ENCODE measurements at places on chromosomes 1 and 21. TPM values are rescaled to one million over a fixed set of nuclear protein-coding genes. Genes with fewer than 3 reads are reported as not detected.

- no peaks in the 10 kb centered on the region for H3K36me3 ChIP-seq
- H3K4me1 ChIP-seq = peaks cover 24% of the 10 kb centered on the region
- DNase-seq = no peak
- H3K27ac ChIP-seq = no peak overlapping the region
Measured at GRCh38 chr1:31754397-31754796, 9.7 kb downstream of the ADGRB2 start.

DNA sequence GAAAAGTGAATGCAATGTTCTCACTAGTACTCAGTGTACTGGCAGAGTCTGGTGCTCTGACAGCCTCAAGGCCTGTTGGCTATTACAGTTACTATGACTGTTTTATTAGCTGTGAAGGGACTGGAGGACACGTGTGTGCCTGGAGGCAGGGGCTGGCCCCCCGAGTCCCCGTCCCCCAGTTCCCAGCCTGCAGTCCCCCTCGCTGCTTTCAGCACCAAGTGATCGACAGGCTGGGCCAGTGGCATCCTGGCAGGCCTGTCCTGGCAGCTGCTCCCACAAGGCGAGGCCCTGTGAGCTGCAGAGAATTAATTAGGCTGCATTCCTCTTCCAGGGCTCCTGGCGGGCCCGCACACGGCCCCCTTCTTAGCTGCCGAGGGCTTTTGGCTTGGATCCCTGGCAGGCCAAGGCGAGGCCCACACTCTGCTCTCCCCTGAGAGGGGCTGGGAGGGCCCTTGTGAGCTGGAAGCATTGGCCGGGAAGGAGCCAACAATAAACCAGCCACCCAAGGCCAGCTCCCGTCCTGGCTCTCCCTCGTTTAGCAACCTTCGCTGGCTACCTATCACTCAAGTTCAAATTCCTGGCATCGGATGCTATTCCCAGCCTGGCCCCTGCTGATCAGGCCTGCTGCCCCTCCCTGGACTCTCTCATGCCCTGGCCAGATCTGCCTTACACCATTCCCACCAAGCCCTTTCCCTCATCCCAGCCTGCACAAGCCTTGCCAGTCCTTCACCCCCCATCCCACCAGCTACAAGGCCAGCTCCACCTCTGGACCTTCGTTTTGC lies 9.8 kb downstream of the EDN2 start:
- no peak for DNase-seq
- no peaks in the 10 kb centered on the region for H3K27me3 ChIP-seq
- no peak overlapping the region for H3K4me3 ChIP-seq
- H3K27ac ChIP-seq = no peak overlapping the region
- H3K4me1 ChIP-seq = 0 out of 2 replicates have a peak, but pooled peaks cover 5% of the 10 kb centered on the region
- no peaks in the 10 kb centered on the region for H3K36me3 ChIP-seq

The SPRR2G gene
- polyA plus RNA-seq = not detected

The OSCP1 gene
- polyA plus RNA-seq = 3.3 TPM

GRCh38 chr1:109214695-109215623 lies 1.2 kb downstream of the SARS1 start:
- peaks cover 5% of the 10 kb centered on the region for H3K36me3 ChIP-seq
- DNase-seq = no peak
- peaks cover 5% of the 10 kb centered on the region for H3K4me1 ChIP-seq
- no peak overlapping the region for H3K27ac ChIP-seq

GRCh38 chr1:11318982-11319381 lies 46.0 kb downstream of the UBIAD1 start:
- no peaks in the 10 kb centered on the region for H3K27me3 ChIP-seq
- H3K27ac ChIP-seq = no peak overlapping the region
- H3K4me3 ChIP-seq = no peak overlapping the region
- no peak for DNase-seq
- H3K36me3 ChIP-seq = no peaks in the 10 kb centered on the region

The RGL1 gene
- polyA plus RNA-seq = 0.91 TPM

GRCh38 chr1:47555841-47556560 lies 118.2 kb downstream of the FOXD2 start:
- H3K4me1 ChIP-seq = 0 out of 2 replicates have a peak, but pooled peaks cover 6% of the 10 kb centered on the region
- no peak overlapping the region for H3K4me3 ChIP-seq
- no peak for DNase-seq
- H3K36me3 ChIP-seq = no peaks in the 10 kb centered on the region
- H3K27me3 ChIP-seq = no peaks in the 10 kb centered on the region
- H3K27ac ChIP-seq = no peak overlapping the region

The DPT gene
- not detected for polyA plus RNA-seq

GRCh38 chr1:40824591-40825434 lies 37.4 kb downstream of the CITED4 start:
- H3K4me1 ChIP-seq = peaks cover 10% of the 10 kb centered on the region
- H3K4me3 ChIP-seq = no peak overlapping the region
- no peak for DNase-seq
- H3K27me3 ChIP-seq = no peaks in the 10 kb centered on the region

The UBXN10 gene
- polyA plus RNA-seq = 0.50 TPM

The OR2L5 gene
- polyA plus RNA-seq = not detected

DNA sequence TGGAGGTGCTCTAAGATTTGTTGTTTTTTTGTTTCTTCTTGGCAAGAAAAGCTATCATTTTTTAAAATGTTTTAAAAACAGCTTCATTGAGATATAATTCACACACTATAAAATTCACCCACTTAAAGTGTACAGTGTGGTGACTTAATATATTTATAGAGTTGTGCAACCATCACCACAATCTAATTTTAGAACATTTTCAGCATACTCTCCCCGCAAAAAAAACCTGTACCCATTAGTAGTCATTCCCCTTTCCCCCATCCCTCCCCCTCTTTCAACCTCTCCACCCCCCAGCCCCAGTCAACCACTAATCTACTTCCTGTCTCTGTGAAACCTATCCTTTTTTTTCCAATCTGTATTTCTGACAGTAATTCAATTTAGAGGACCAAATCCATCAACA lies 30.6 kb downstream of the ZC3H11B start:
- no peaks in the 10 kb centered on the region for H3K4me1 ChIP-seq
- no peak overlapping the region for H3K27ac ChIP-seq
- no peaks in the 10 kb centered on the region for H3K27me3 ChIP-seq
- no peak overlapping the region for H3K4me3 ChIP-seq

DNA sequence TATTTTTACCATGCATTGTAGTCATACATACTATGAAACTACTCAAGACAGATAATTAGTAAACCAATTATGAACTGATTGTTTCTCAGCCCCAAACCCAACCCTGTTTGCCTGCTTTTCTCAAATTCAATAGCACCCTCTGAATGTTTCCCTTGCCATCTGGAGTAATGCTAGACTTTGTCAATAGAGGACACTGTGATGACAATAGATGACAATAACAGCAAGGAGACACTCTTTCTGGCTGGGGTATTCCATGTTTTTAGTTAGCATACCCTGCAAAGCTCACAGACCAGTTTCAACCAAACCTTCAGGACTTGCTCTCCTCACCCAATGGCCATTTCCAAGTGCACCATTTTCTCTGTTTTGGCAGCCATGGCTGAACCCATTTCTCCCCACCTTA lies 108.5 kb upstream of the LRRC7 start:
- no peak for DNase-seq
- no peaks in the 10 kb centered on the region for H3K27me3 ChIP-seq
- H3K4me1 ChIP-seq = no peaks in the 10 kb centered on the region
- H3K36me3 ChIP-seq = no peaks in the 10 kb centered on the region
- H3K27ac ChIP-seq = no peak overlapping the region
- H3K4me3 ChIP-seq = no peak overlapping the region

DNA sequence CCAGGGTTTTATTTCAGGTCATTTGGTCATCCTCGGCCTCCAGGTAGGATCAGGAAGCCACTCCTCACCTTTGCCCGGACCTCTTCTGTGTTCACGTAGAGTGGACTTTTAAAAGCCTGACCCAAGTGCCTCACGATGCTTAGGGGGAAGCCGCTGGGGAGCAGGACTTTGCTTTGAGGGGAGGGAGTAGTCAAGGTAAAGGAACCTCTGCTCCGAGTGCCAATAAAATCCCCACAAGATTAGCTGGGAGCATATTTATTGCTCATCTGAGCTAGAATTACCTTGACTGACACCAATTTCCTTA lies 603 bp upstream of the DHRS3 start:
- H3K27ac ChIP-seq = no peak overlapping the region
- no peaks in the 10 kb centered on the region for H3K27me3 ChIP-seq
- H3K36me3 ChIP-seq = no peaks in the 10 kb centered on the region
- peak overlapping the region; percentile 97 for H3K4me3 ChIP-seq
- no peak for DNase-seq
- peaks cover 24% of the 10 kb centered on the region for H3K4me1 ChIP-seq

Measured in H1 (cell line).